ENCODE measurements at places on chromosomes 7 and 10.
A peak's percentile ranks its signal among the peaks of the same experiment; 100 is the strongest.

DNA sequence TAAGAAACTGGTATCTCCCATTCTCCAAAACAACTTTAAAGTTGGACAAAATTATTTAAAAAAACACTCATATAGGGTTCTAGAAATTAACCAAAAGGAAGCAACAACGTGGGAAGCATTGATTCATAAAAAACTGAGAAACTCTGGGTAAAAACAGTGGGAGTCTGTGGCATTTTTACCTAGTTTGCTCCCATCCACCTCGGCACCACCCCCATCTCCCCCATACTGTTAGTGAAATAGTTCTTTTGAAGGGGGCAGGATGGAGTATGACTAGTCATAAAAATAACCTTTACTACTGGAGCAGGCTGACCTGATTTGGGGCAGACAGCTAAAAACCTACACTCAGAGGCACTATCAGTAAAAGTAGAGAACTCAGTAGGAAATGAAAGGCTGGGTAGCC lies 123.2 kb downstream of the AVL9 start:
- DNase-seq = no peak

GRCh38 chr7:101138213-101138870 lies 11.4 kb downstream of the SERPINE1 start:
- peak; percentile 20 for DNase-seq

DNA sequence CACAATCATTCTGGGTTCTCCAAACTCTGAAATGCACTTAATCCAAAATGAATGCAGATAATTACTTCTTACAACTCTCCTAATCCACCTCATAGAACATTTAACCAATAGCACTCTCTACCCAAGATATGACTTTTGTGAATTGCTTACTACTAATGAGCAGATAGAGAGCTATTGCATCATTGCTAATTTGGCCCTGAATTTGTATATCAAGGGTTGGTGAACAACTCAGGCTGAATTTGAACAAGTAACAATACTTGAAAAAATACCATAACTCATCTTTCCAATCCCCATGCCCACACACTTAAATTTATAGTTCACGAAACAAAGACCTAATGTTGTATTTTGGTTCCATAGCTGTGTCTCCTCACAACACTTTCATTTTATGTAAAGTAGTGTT lies 246.0 kb downstream of the TSPAN12 start:
- no peak for DNase-seq

GRCh38 chr7:110881721-110882120 lies 209.2 kb upstream of the LRRN3 start:
- no peak for DNase-seq

- no peak for DNase-seq
Measured at GRCh38 chr10:69869291-69869961, 67.7 kb downstream of the COL13A1 start.

- no peak for DNase-seq
Measured at GRCh38 chr10:21525367-21526187, at the start of gene SKIDA1. TSS of gene SKIDA1 (minus strand) at chr10:21525682. CDS start at chr10:21517822, 7,860 bp downstream.

DNA sequence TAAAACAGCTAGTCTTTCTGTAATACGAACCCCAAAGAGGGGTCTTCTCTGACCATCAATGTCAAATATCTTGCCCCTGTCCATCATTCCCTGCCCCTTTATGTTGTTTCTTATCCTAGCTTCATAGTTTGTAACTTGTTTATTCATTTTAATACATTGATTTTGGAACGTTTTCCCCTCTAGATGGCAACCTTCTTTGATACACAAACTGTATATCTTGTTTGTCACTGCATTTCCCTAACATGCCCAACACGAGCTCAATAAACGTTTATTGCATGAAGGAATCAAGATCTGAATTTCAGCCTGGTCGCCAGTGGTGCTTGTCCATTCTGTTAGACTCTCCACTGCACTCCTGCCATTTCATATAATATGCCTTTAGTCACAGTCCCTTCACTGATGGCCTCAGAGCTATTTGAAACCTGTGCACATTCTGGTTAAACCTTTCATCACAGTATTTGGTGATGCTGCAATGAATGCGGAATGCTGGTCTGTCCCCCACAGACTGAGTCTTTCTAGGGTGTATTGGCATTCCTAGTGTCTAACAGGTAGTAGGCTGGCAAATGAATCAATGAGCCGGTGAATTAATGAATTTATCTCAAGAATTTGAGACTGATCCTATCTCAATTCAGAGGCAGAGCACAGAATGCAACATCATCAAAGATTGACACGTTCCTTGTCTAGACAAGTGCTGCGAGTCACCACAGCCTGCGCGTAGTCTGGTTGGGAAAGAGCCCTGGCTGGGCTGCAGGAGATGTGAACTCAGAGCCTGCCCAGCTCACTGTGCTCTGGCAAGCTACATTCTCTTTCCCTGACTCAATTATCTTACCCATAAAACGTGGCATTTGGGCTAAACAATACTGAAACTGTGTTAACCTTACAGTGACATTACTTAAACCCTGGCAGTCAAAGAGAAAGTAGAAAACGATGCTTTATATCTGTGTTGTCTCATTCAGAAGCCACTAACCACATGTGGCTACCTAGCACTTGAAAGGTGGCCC lies 55.2 kb upstream of the FRMD4A start:
- DNase-seq = no peak
